Activated naive CD4-positive, alpha-beta T cell treated with anti-CD3 and anti-CD28 coated beads, Interleukin-2, amount 50 U/mL, for 72 hours (primary cell): ENCODE measurements at places on chromosomes 1 and 21. TPM values are rescaled to one million over a fixed set of nuclear protein-coding genes. Genes with fewer than 3 reads are reported as not detected.

GRCh38 chr1:7292036-7292681 is 478.9 kb upstream of the VAMP3 start:
- DNase-seq = no peak

GRCh38 chr1:110292031-110292741 is 47.0 kb upstream of the RBM15 start:
- no peak for DNase-seq

Gene C8B
- not detected for total RNA-seq

- no peak for DNase-seq
Measured at GRCh38 chr1:112546076-112546475, 37.3 kb downstream of the WNT2B start.

Gene RAB25
- 0.36 TPM for total RNA-seq

Gene BATF3
- total RNA-seq = 14.0 TPM

Gene CD101
- 1.3 TPM for total RNA-seq

DNA sequence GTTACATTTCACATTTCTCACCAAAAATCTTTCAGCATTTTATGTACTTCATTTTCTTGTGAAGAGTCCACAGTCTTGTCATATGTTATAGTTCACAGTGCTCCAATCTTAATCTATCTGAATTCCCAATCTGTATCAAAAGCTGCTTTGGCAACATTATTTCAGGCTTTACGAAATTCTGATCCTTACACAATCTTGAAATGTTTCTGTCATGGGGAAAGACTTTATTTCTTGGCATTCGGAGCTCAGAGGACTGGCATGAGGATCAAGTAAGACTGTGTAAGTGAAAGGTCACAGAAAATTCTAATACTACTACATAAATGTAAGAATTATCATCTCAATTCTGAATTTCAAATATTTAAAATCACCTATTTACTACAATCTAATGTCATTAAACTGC is 2.0 kb downstream of the USP33 start:
- no peak for DNase-seq

Gene SLC9C2
- not detected for total RNA-seq

Gene SLC27A3
- 7.0 TPM for total RNA-seq

- DNase-seq = peak; percentile 30
Measured at GRCh38 chr1:23167353-23168078, 1.1 kb downstream of the LUZP1 start.

- DNase-seq = no peak
Measured at GRCh38 chr1:198238121-198238520, 81.3 kb downstream of the NEK7 start.

- DNase-seq = no peak
Measured at GRCh38 chr1:114756949-114757454, 782 bp downstream of the CSDE1 start.

DNA sequence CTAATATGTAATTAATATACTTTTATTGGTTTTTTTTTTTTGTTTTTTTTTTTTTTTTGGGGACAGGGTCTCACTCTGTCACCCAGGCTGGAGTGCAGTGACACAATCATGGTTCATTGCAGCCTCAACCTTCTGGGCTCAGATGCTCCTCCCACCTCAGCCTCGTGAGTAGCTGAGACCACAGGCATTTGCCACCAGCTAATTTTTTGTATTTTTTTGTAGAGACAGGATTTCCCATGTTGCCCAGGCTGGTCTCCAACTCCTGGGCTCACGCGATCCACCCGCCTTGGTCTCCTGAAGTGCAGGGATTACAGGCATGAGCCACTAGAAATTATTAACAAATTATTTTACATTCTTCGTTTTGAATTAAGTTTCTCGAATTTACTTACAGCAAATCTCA is 16.8 kb upstream of the POGZ start:
- no peak for DNase-seq

Gene TNFRSF25
- total RNA-seq = 88.5 TPM

Gene RIMS3
- 8.3 TPM for total RNA-seq

Gene KDF1
- 0.27 TPM for total RNA-seq
